Activated CD4-positive, alpha-beta T cell treated with anti-CD3 and anti-CD28 coated beads, Interleukin-2, amount 50 U/mL, for 24 hours (primary cell): ENCODE measurements at places on chromosomes 11 and 22.

DNA sequence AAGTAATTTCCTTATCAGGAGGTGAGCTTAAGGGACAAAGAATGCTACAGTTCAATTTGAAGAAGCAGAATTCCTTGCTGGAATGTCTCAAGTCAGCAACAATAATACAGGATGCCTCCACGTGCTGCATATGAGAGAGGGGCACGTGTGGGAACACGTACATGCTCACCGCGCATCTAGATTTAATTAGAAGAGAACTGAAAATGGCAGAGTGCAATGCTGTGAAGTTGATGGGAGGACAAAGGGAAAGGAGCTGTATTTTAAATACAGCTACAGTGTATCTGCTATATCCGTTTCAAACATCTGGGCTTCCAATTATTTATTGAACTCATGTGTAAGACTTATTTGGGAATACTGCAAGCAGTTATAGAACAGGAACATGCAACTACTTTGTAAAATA lies 328.7 kb downstream of the SOX6 start:
- no peak for DNase-seq

- DNase-seq: no peak
These were observed 35.9 kb upstream of the TRIM29 start for GRCh38 chr11:120173807-120174206.

GRCh38 chr11:8086001-8086479 lies 5.0 kb downstream of the TUB start:
- no peak for DNase-seq

GRCh38 chr22:46007003-46007847 lies 30.3 kb upstream of the WNT7B start:
- DNase-seq: no peak

DNA sequence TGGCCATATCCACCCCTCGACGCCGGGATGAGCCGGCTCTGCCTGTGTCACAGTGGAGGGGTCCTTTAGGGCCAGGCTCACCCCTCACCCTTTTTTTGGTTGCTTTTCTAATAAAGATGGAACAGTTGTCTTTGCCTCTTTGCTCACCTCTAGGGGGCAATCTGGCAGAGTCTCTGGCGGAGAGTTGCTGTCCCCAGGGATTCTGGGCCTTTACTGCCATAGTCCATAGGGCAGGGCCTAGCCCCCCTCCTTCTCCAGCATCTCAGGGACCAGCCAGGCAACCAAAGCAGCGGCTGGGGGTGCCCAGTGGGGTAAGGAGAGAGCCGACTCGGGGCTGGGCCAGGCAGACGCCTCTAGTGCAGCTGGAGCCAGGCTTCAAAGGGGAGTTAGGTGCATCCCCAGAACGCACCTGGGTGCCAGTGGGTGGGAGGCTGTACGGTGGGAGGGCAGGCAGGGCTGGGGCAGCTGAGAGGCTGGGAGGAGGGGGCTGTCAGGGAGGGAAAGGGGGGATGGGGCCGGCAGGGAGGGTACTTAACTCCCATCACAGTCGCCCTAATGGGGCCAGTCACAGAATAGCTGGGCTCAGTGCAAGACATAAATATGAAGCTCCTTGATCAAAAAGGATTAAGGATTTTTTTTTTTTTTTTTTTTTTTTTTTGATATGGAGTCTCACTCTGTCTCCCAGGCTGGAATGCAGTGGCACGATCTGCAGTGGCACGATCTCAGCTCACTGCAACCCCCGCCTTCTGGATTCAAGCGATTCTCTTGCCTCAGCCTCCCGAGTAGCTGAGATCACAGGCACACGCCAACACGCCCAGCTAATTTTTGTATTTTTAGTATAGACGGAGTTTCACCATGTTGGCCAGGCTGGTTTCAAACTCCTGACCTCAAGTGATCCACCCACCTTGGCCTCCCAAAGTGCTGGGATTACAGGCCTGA lies 2.5 kb upstream of the SUSD2 start:
- no peak for DNase-seq

DNA sequence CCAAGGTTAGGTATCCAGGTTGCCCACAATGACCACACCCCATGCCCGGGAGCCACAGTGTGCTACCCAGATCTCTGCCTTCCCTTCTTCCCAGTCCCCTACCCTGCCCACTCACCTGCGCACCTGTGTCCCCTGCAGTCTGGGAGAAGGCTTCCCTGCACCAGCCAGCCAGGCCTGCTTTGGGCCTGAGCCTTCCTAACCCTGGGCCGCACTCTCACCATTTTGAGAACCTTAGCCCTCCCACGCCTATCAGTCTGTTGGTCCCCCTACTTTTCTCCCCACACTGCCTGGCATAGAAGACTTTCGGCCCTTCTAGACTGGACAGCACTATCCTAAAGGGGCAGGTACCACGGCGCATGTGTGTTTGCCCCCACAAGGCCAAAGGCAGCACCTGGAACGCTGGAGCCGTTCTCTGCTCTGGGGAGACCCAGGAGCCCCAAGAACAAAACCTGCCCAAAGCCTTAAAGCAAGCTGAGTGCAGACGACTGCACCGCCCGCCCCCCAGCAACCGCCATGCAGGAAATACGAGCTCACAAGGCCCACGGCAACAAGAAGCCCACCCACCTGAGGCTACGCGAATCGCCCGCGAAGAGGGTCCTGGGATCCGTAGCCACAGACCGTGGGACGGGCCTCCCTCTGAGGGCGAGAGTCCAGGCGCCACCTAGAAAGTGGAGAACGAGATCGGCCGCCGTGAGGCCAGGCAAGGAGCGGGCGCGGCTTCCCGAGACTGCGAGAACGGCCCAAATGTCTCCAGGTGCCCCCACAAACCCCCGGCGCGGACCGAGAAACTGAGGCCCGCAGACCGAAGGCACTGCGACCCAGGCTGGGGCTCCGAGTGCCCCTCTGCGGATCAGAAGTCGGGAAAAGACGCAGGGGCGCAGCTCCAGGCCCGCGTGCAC lies 546 bp downstream of the GNB1L start:
- DNase-seq: no peak
